HS-27A (cell line): ENCODE measurements at places on chromosomes 6 and 20.

GRCh38 chr6:155100087-155100486 is 105.0 kb downstream of the TIAM2 start:
- DNase-seq, result no peak

- no peak for DNase-seq
These were observed 81.5 kb downstream of the SULF2 start for GRCh38 chr20:47703748-47704147.

DNA sequence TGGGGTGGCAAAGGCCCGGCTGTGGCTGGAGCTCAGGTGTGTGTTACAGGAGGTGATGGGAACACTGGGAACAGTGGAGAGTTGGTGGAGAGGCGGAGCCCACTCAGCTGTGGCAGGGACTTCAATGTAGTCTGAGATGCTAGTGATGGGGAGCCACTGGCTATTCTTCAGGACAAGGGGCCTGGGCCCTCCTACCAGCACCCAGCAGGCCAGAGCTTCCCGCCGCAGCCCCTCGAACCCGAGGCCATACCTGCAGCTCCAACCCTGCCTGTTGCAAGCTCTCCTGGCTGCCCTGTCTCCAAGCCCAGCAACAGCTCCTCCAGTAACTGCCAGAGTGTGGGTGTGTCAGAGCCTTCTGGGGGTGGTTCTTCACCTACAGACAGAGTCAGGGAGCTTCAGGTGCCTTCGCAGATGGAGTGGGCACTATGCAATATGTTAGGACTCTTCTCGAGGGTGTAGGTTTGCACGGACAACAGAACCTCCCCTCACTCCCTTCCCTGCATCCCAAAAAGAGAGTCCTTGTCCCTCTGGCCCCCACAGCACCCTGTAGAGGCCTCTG is 146.2 kb upstream of the MLN start:
- no peak for DNase-seq

GRCh38 chr20:31721408-31722256 is 1.0 kb downstream of the BCL2L1 start:
- no peak for DNase-seq

DNA sequence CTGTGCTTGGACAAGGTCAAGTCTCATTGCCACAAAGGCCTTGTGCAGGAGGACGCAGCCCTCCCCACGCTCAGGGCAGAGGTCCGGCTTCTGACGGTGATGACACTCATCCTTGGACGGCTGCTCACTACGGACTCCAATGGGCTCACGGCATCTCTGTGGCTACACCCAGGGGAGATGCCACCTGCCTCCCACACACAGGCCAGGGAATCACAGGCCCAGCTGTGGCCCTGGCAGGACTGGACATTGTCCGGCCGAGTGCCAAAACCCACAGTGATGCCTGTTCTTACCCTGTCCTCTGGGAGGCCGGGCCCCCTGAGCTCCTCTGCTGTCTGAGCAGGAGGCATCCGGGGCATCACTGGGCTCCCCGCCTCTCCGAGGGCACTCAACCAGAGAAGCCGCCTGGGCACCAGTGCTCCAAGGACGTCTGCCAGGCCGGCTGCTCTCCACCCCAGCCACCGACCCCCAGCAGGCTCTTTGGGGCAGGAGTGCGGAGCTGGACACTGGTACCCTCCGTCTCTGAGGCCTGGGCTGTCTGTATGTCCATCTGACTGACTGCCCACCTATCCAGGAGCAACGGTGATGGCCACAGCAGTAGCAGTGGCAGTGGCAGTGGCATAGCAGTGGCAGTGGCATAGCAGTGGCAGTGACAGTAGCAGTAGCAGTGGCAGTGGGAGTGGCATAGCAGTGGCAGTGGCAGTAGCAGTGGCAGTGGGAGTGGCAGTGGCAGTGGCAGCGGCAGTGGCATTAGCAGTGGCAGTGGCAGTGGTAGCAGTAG is 1.9 kb downstream of the RBBP8NL start:
- DNase-seq, result no peak

- DNase-seq, result no peak
These were observed 354.5 kb upstream of the CITED2 start for GRCh38 chr6:139728876-139729427.
